ENCODE measurements at places on chromosomes 13 and 19.

GRCh38 chr19:6718111-6718740 lies 2.2 kb downstream of the C3 start:
- DNase-seq: no peak

DNA sequence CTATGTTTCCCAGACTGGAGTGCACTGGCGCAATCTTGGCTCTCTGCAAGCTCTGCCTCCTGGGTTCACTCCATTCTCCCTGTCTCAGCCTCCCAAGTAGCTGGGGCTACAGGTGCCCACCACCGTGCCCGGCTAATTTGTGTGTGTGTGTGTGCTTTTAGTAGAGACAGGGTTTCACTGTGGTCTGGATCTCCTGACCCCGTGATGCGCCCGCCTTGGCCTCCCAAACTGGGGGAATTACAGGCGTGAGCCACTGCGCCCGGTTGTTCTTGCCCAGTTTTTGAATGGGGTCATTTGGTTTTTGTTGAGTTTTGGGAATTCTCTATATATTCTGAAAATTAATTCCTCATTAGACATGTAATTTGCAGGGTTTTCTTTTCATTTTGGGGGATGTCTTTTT lies 238.4 kb upstream of the PRR20A start:
- no peak for DNase-seq

DNA sequence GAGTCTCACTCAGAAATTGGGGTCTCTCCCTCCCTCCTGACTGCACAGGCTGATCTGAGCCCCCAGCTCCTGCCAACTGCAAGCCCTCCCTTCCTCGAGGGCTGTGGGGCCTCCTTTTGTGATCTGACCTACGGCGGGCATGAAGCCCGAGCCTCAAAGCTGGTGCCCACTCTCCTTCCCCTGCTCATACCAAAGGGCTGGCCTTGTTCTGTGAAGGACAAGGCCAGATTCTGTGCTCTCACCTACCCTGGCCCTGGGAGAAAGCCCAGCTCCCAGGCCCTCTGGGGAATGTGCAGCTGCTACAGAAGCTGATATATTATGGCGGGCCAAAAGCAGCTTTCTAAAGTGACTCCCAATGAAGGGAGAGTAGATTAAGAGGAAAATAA lies 9.0 kb upstream of the ECH1 start:
- no peak for DNase-seq

DNA sequence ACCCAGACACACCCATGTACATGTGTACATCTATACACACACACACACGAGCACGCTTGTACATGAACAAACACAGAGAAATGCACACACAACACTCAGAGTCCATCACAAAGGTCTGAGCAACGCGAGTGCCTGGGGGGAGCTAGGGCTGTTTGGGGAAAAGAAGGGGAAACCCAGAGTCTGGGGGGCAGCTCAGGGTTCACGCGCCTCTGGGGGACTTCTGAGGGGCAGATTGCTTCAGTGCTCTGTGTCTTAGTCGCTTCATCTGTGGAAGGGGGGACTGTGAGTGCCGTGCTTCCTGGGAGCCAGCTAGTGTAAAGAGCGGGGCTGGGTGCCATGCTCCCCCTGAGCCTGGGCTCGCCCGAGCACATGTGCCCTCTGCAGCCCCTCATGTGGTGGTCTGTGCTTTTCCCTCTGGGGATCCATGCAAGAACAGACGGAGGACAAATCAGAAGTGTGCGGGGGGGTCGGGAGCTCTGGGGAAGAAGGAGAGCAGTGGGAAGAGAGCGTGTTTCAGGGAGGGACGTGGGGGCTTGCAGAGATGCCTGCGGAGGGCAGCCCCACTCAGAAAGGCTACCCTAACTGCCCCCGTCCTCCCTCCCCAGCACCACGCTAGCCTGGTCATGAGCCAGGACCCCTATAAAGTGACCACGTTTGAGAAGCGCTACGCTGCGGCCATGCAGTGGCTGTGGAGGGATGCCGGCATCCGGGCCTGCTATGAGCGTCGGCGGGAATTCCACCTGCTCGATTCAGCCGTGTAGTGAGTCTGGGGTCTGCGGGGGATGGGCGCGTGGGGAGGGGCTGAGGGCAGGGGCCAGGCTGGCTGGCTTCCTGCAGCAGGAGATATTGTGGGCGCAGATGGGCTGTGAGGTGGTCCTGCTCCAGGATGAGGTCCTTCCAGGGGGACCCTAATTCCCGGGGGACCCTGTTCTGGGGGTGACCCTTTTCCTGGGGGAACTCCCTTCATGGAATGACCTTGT lies 14.0 kb downstream of the GNA15 start:
- no peak for DNase-seq

DNA sequence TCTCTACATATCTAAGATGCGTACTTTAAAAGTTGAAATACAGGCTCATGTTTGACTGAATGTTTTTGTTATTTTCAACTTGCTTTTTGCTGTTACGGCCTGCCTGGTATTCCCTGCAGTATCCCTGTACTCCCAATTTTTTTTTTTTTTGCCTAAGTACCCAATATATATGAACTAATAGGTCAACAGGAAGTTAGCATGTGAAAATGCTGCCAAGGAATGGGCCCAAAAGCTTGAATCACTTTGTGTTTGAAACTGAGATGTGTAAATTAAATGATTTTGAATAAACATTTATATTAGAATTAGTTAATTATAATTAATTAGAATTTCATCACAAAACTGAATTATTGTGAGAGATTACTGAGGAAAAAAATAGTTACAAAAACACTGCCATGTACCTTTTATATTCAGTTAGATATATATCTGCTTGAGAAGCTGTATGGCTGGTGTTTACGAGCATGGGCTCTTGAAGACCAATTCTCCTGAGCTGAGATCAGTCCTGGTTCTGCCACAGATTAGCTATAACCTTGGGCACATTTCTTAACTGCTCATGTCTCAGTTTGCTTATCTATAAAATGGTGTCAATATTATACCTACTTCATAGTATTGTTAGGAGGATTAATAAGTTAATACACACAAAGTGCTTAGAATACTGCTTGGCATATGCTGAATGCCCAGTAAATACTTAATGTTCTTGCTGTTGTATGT lies 16.0 kb downstream of the TDRD3 start:
- no peak for DNase-seq

GRCh38 chr13:59024434-59024833 lies 1139.3 kb downstream of the DIAPH3 start:
- no peak for DNase-seq

Measured in omental fat pad (tissue), 4 donors.